ENCODE measurements at places on chromosomes 2 and 18.

GRCh38 chr2:233129351-233129978, 69.3 kb downstream of the INPP5D start:
- no peak for DNase-seq

DNA sequence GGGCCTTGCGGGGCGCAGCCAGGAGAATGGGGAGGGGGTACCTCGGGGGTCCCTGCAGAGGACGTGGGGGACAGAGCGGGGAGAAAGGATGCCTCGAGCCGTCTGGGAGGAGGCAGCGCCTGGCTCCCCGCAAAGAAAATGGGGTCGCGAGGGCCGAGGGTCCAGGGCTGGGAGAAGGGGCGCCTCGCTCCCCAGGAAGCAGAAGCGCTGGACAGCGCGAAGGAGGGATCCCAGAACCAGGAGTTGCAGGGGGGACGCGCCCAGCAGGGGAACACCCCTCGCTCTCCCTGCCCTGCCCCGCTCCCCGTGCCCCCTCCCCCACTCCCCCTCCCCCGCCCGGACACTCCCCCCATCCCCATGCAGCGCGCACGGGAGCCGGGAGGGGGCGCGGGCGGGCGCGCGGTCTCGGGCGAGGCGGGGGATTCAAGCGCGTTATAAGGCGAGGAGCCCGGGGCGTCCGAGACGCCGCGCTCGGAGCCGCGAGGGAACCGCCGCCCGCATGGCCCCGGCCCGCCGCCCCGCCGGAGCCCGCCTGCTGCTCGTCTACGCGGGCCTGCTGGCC, at the start of gene ERFE:
TSS of gene ERFE (plus strand) at position 462 of the 562 bp plus-strand sequence. CDS start at position 500, 38 bp downstream.
- peak; percentile 81 for DNase-seq

DNA sequence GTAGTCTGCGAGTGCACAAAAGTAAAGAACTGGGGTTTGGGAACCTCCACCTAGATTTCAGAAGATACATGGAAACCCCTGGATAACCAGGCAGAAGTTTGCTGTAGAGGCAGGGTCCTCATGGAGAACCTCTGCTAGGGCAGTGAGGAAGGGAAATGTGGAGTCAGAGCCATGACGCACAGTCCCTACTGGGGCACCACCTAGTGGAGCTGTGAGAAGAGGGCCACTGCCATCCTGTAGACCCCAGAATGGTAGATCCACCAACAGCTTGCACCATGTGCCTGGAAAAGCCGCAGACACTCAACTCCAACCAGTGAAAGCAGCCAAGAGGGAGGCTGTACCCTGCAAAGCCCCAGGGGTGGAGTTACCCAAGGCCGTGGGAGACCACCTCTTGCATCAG, 206.4 kb downstream of the PIEZO2 start:
- DNase-seq = no peak

- DNase-seq = peak; percentile 11
Measured at GRCh38 chr2:31997653-31998052, 13.2 kb downstream of the MEMO1 start.

DNA sequence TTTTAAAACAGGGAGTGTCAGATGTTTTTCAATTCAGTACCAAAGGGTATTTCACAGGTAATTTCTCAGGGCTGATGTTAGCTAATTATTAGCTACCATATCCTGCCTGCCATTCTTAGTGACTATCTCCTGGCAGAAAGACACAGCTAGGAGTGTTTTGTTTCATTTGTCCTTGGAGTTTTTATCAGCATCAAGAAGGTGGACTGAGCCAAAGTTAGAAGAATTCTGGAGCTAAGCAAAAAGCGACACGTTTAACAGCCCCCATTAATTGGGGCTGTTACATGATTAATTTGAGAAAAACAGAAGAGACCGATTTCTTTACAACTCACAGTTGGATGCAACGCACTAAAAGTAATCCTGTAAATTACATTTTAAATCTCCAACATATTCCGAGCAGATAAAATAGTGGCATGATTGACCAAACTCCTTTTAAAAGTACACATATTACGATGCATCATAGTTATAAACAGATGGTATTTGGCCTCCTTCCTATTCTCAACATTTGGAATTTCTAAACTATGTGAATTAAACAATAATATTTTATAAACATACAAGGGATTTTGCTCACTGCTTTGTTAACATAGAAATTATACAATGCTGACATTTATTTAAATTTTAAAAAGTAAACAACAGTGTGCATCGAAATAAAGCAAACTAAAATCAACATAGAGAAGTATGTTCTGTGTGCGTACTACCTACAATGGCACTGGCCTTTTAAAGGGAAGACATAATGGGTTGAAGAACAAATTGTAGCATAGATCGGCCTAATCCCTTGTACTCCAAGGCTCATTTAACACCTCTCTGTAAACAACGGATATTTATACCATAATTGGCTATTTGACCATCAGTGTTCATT, 585.1 kb downstream of the ZEB2 start:
- DNase-seq = no peak

DNA sequence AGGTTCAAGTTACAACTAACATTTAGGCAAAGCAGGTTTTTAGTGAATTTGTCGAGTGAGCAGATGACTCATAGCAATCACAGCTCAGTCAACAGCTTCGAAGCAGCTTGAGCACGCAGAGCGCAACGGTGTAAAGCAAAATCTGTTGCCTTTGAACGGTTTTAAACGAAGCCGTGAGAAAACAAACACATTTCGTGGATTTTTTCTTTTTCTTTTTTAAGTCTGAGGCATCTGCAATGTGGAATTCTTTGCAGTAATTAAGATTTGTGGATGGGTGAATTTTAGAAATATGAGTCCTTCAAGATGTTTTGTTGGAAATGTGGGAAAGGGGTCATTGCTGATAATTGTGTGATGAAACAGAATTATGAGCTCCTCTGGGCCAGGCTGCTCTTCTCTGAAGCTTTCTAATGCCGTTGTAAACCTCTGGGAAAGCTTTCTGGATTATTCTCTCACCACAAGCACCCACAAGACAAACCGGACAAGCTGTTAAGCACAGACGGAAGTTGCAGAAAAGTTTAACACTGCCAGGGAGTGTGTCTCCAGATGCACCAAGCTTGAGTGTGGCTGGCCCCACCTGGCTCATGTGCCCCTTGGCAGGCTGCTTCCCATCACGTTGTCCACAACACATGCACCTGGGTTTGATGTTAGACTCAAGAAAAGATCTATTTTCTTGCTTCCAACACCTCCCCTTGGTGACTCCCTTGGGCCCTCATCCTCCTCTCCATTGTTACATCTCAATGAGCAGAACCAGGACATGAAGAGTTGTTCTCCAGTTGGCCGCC, 224.7 kb downstream of the ACKR3 start:
- DNase-seq = peak; percentile 9

DNA sequence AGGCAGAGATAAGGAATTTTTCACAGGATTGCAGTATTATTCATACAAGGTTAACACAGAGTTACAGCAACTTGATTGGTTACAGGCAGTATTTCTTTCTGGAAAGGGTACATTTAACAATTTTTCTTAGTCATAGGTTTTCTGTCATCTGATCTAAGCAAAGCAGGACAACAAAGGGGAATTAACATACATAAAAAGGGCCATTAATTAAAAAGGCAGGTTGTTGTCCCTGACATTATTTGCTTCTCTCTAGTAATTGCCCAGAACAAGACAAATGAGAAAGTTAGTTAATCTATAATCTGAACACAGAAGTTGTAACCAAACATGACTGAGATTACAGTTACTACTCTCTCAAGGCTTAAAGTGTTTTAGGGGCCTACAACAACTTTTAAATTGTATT, 291.4 kb upstream of the LRRTM4 start:
- no peak for DNase-seq

GRCh38 chr2:109619032-109619615, 5.0 kb downstream of the SOWAHC start:
- DNase-seq = no peak

GRCh38 chr2:190879474-190880377, 895 bp upstream of the GLS start:
- peak; percentile 77 for DNase-seq

DNA sequence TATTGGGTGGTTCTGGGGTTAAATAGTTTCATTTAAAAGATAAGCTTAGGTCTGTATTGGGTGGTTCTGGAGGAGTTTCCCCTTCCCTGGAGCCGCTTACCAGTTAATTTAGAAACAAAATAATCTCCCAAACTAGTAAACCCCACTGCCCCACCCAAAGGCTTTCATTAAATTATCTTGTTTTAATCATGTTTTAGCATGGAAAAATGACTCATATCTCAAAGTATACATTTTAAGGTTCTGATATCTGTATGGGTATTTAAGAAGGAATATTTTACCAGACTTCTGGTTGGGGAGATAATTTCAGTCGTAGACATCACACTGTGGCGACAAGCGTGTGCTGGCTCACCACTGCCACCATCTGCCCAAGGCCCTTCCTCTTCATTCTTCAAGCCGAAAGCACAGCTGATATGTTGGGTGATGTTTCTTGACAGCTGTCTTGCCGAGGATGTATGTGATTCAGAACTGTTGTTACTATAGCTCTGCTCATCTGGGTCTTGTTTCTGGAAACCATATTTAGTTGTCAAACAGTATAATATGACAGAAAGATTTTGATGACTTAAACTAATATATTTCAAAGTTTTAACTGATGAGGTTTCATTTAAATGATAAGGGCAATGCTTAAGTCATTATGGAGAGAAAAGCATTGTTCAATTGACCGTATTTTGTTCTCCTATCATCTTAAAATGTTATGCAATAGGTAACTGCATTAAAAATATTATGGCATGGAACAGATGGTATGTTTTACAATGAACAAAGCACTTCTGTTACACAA, 5.1 kb downstream of the FIGLA start:
- peak; percentile 61 for DNase-seq

DNA sequence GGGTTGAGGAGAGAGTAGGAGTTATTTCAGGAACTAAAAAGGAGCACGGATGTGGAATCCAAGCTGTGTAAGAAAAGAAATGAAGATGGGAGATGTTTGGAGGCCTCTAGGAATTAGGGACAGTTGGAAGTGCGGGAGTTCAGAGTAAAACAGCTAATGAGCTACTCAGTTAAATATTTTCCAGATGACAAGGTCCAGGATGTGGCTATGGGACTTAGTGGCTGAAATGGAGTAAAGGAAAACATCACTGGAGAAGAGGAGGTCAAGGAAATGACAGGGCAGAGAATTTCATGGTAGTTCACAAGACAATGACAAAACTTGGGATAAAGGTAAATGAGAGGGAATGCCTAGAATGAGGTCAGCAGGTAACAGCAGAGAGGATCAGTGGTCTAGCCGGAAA, 13.0 kb downstream of the GPR155 start:
- peak; percentile 7 for DNase-seq

- DNase-seq = no peak
Measured at GRCh38 chr18:55047546-55047945, 88.3 kb upstream of the CCDC68 start.

GRCh38 chr18:22048221-22048620, 121.2 kb upstream of the GATA6 start:
- no peak for DNase-seq

- DNase-seq = no peak
Measured at GRCh38 chr2:201794294-201794693, 12.0 kb upstream of the CDK15 start.

DNA sequence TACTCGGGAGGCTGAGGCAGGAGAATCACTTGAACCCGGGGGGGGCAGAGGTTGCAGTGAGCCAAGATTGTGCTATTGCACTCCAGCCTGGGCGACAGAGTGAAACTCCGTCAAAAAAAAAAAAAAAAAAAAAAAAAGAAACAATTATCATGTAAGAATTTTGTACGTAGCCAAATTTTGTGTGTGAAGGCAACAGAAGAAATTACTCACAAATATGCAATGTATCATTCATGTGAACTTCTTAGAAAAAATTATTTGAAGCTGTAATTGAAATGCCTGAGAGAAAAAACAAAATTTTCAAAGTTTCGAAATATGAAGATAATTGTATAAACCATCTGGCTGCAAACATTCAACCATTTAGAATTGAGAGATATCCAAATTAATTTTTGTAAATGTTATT, 204.8 kb upstream of the PARD3B start:
- DNase-seq = no peak

DNA sequence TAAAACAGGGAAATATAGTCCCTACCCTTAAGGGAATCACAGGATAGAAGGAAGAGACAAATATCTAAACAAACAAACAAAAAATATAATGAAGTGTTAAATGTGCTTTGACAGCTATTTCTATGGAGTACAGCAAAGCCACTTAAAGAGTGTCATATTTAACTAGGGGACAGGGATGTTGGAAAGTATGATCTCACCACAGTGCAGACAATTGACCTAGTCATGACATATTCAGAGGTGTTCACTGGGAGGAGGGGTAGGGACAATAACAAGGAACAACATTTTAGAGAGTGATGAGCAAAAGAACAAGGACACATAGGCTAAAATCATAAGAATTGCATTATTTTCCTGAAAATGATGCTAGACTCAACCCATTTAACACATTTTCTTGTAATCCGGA, 107.5 kb downstream of the TMEM163 start:
- no peak for DNase-seq

DNA sequence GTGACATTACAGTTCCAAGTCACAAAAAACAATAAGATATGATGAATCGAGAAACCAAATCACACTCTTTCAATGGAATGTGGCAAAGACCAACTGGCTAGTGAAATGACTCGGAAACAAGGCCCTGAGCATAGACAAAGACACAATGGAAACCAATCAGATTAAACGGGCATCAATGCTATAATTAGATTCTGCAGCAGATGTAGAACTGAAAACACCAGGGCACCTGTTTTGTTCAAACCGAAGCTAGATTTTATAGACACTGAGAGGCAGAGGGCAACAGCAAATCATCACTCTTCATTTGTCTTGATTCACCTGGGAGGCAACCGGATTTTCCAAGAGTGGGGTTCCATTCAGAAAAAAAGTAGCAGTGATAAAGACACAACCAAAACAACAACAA, 92.8 kb upstream of the BARD1 start:
- no peak for DNase-seq
